Stimulated activated CD4-positive, alpha-beta T cell treated with anti-CD3 and anti-CD28 coated beads, Interleukin-2, amount 100 ng/mL, for 48 hours (primary cell): ENCODE measurements at places on chromosomes 7 and 10.

GRCh38 chr7:96314402-96315124 is 7.3 kb downstream of the SLC25A13 start:
- DNase-seq: no peak

GRCh38 chr10:87036623-87037022 is 16.5 kb downstream of the FAM25A start:
- no peak for DNase-seq

DNA sequence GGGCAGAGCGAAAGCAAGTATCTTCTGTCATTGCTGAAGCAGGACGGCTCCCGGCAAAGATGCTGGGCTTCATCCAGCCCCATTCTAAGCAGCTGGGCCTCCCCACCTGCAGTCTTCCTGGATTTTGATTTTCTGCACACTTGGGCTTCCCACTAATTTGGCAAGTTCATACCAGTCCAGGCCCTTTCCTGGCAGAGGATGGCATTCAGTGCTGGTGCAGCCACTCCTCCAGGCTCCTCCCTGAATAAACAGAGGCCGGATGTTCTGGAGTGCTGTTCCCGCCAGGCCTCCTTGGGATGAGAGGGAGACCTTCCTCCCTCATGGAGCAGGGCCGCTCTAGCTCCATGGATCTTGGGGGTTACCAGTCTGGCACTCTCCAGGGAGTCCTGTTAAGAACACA is 3.4 kb downstream of the BAG3 start:
- DNase-seq: no peak

DNA sequence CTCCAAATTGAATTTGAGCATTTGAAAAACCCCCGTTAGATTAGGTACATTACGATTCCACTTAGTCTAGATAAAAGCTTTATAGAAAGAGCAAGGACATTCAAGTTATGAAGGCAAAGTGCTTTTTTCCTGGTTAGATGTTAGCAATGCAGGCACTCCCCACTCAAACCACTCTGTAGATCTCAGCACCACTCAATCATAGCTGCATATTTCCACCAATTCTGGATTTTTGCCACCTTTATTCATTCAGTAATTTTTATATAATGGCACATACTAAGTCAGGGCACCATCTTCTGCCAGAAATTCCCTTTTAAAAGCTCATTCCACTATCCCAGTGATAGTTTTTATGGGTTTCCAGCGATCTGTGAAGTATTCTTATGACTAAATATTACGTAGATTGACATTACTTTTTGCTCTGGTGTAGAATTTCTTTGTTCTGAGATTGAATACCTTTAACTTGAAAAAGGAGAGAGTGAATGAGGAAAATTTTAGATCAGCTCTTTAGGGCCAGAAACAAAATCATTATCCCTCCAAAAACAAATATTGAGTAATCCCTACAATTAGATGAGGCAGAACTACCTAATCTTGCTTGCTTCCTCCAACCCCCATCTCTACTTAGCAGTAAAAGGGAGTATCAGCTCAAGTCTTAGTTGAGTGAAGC is 51.6 kb downstream of the RNLS start:
- DNase-seq: no peak

- DNase-seq: no peak
These were observed 220.2 kb upstream of the CELF2 start for GRCh38 chr10:10797513-10797912.

DNA sequence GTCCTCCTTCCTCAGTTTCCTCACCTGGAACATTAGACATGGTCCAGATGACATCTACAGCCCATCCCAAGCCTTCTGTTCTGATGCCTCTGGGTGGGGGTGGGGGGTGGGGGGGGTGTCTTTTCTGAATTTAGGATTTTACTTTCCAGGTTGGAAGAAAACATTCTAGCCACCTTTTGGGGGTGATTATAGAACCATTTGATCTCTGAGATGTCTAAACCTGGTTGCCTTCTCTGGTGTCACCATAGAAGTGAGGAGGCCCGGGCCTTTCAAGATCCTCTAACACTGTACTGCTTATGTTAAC is 411.0 kb upstream of the ZMIZ1 start:
- DNase-seq: no peak

DNA sequence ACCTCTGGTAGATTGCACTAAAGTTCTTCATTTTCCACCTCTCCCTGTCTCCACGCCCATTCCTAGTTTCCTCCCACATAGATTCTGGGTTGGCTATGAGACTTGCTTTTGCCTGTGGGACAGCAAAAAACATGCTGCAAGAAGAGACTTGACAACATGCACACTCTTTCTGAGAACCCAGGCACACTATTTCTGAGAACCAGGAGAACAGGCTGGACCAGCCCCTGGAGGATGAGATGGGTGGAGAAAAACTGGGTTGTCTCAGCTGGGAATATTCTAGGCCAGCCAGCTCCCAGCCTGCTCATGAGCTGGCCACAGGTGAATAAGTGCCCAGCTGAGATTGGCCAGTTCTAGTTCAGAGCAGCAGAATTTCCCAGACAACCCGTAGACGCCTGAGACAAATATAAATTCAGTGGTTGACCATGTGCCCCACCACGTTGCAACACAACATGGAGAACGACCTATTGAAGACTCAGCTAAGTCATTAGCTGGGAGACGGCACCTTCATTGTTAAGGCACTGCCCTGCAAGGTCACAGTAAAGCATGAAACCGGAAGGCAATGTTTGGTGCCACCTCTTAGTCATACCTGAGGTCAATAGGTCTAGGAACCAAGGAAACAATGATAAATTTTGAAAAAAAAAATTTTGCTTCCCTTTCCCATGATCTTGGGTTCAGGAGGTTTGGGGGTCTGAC is 92.7 kb upstream of the AKR1E2 start:
- DNase-seq: no peak

- DNase-seq: no peak
These were observed 36.7 kb downstream of the ZNF467 start for GRCh38 chr7:149736478-149737360.

- peak; percentile 66 for DNase-seq
These were observed 8.9 kb upstream of the EXOC6 start for GRCh38 chr10:92839191-92840085.

GRCh38 chr10:84054743-84055142 is 84.6 kb upstream of the GHITM start:
- DNase-seq: no peak

DNA sequence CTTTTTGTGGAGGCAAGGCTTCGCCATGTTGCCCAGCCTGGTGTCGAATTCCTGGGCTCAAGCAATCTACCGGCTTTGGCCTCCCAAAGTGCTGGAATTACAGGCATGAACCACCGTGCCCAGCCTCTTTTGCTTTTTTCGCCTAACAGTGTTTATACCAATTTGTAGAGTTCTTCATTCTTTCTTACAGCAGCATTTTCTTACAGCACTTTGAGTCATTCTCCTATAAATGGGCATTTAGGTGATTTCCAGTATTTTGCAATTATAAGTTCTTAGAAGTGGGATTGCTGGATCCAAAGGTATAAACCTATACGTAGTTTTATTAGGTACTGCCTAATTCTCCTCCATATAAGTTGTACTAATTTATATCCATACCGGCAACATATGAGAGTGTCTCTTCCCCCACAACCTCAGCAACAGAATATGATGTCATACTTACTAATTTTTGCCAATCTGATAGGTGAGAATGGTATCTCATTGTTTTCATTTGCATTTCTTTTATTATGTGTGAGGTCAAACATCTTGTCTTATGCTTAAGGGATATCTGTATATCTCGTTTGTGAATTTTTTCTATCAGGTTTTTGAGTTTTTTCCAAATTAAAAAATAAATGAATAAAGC is 39.1 kb downstream of the SUFU start:
- DNase-seq: no peak

DNA sequence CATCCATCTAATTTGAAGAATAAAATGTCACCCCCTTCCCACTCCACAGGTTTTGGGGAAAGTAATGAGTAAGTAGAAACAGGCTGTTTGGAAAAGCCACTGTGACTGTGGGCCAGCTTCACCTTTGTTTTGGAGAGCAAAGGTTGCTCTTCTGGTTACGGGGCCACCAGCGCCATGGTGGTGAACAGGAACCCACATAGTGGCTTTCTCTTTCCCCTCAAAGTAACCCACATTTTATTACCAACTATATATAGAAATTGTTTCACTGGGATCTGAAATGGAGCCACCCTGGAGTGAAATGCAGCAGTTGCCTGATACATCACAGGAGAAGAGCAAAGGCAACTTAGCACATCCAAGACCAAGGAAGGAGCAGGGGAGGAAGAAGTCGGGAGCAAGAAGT is 112.3 kb upstream of the EFCAB10 start:
- DNase-seq: no peak
